GM03348 (cell line): ENCODE measurements at places on chromosomes 7 and 10.

DNA sequence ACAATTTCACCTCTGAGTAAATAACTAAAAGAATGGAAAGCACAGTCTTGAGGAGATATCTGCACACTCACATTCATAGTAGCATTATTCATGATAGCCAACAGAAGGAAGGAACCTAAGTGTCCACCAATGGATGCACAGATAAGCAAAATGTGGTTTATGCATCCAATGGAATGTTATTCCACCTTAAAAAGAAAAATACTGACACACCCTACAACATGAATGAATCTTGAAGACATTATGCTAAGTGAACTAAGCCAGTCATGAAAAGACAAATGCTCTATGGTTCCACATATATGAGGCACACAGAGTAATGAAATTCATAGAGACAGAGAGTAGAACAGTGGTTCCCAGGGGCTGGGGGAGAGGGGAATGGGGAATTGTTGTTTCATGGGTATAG is 6.5 kb upstream of the CCSER2 start:
- DNase-seq = no peak

- peak; percentile 75 for DNase-seq
These were observed 14.7 kb downstream of the CDNF start for GRCh38 chr10:14822879-14823755.

DNA sequence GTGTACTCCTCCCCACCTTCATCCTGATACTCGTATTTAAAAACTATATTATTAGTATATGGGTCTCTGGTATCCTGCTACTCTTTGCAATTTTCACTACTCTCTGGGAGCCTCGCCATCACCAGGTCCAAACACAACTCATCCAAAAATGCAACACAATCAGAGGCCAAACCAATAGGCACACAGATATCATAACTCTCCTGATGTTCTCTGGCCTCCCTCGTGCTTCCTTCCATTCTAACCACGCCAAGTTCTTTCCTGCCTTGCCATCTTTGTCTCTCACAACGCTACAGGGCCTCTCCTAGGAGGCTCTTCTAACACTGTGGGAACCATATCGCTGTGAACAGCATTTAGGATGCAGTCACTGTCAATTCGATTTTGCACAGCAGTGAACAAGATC is 7.3 kb downstream of the RHEB start:
- DNase-seq = no peak

- no peak for DNase-seq
These were observed 109.2 kb downstream of the PPP1R3A start for GRCh38 chr7:113809581-113809980.

GRCh38 chr7:157516911-157517781 is 180.3 kb downstream of the DNAJB6 start:
- no peak for DNase-seq

DNA sequence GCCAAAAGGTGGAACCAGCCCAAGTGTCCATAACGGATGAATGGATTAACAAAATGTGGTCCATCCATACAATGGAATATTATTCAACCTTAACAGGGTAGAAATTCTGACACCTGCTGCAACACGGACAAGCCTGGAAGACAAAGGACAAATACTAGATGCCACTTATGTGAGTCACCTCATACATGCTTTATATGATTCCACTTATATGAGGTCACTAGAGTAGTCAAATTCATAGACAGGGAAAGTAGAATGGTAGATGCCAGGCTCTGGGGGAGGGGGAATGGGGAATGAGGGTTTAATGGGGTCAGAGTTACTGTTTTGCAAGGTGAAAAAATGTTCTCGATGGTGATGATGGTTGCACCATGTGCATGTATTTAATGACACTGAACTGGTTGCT is 34.0 kb upstream of the CYTH3 start:
- DNase-seq = peak; percentile 34

DNA sequence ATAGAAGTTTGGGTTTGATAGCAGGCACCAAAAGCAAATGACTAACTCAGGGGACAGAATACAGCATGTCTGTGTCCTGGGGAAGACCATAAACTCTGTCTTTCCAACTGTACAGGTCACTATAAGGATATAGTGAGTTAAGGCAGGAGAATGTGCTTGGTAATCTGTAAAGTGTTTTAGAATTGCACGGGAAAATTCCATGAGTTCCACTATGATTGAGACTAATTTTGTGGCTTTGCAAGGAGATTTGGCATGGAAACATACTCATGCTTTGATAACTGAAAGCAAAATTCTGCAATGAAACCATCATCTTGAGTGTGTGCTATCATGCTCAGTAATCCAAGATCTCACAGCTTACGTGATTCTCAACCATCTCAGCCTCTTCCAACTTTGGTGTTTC is 152.6 kb downstream of the PKD1L1 start:
- DNase-seq = peak; percentile 79

GRCh38 chr7:103065667-103066066 is 8.9 kb downstream of the FBXL13 start:
- peak; percentile 28 for DNase-seq

- no peak for DNase-seq
These were observed 197.8 kb downstream of the CELF2 start for GRCh38 chr10:11215471-11215870.

DNA sequence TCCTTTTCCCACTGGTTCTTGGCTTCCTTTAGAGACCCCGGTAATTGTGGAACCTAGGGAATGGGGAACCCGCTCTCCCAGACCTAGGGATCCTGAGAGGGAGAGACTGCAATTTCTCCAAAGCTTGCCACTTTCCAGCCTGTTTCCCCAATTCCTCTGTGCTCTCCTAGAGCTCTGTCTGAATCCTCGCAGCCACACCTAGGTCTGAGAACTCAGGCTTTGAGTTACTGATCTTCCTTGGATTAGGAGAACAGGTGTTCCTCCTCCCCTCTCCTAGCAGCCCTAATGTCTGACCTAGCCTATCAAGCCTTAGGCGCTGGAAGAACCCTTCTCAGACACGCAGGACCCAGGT is 20.0 kb downstream of the WNT8B start:
- DNase-seq = no peak

DNA sequence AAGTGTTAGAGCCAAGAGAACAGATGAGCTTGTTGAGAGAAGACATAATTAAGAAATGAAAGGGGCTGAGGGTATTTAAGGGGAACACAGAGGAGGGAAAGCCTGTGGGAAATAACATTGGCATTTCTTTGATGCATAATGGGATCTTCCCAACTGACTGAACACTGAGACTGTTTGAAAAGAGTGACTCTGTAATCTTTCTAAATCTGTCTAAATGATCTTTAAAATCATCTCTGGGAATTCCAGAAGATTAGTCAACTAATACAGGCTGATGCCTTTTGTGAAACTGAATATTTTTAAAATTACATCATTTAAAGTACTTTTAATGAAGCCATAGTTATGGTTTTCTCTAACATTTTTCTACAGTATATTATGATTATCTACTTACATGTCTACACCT is 17.4 kb upstream of the SLC35G1 start:
- peak; percentile 50 for DNase-seq

GRCh38 chr7:38746438-38746837 is 115.3 kb upstream of the AMPH start:
- no peak for DNase-seq

GRCh38 chr7:81811956-81812865 is 42.4 kb upstream of the HGF start:
- no peak for DNase-seq

- DNase-seq = no peak
These were observed 86.2 kb downstream of the ADCY1 start for GRCh38 chr7:45660201-45660900.

- peak; percentile 54 for DNase-seq
These were observed 255.8 kb downstream of the TWIST1 start for GRCh38 chr7:18861514-18862118.

DNA sequence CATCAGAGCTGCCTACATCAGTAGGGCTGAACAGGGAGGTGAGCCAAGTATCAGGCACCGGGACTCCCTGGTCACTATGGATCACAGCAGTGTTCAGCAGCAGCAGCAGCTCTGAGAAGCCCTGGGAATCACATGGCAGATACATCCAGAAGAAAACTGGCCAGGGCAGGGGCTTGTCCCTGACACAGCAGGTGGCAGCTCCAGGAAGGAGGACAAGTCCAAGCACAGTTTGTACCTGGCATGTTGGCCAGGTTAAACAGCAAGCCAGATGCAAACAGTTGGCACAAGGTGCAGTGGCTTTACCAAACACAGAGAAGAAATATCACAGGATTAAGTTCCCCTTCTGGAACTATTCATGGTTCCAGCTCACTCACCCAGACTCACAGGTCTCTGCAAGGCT is 139.4 kb downstream of the KCNMA1 start:
- DNase-seq = no peak

DNA sequence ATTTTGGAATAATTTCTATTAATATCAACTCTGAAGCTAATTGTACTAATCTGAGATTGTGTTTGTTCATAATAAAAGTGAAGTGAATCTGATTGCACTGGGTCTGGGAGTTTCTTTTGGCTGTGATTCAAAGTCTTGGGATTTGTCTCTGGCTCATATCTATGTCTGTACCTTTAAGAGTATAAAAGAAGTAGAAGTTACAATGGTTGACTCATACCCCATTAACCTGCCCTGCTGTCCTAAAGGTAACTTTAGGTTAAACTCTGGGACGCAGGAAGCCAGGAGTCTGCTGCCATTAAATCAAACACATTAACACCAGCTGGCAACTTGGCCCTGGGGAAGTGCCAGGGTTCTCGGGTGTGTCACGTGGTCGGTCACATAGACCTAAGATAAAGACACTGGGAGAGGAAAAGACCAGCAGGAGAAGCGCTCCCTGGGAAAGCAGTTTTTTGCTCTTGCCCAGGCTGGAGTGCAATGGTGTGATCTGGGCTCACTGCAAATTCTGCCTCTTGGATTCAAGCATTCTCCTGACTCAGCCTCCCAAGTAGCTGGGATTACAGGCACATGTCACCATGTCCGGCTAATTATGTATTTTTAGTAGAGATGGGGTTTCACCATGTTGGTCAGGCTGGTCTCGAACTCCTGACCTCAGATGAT is 17.8 kb downstream of the SCD start:
- peak; percentile 21 for DNase-seq

DNA sequence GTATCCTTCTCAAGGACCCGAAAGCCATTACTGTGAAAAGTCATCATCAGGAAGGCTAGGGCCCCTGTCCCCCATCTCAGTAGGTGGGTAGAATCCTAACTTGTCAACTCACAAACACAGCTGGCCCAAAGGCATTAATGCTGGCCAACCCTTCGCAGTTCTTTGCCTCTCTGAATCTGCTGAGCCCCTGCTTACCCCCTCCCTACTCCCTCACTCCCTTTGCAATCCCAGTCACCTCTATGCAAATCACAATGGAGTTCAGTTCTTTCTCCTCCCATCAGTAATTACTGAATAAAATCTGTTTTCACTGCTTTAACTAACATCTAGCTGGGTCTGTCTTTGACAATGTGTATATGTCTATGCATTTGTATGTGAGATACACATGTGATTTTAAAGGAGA is 38.1 kb upstream of the AOAH start:
- no peak for DNase-seq

DNA sequence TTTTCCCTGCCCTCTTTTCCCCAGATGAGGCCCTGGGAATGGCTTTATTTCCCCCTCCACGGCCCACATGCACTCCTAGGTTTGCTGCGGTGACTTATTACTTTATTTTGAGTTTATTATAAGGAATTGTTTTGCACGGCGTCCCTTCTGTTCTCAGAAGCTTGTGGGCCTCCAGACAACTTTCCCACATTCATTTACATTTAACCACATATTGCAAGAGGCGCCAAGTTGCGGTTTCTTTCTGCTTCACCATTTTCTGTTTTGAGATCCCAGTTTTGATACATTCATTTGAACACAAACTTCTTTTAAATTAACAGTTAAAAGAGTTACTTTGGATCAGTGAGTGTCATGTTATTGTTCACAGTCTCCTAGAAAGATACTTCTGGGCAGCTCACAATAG is 532.5 kb upstream of the MGMT start:
- no peak for DNase-seq

DNA sequence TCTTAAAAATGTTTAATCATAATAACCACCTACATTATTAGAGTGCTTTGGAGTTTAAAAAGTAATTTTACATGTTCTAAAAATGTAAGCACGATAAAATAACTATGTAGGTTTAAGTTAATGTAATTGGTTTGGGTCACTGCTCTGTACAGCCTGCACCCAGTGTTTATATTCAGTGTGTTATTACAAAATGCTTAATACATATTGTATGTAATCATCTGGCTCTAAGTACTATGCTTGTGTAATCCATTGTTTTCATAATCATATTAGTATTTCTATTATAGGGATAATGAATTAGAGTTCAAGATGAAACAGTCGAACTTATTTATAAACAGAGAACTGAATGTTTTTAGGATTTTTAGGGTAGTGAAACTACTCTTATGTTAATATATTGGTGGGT is 13.1 kb downstream of the RPA3 start:
- DNase-seq = no peak

DNA sequence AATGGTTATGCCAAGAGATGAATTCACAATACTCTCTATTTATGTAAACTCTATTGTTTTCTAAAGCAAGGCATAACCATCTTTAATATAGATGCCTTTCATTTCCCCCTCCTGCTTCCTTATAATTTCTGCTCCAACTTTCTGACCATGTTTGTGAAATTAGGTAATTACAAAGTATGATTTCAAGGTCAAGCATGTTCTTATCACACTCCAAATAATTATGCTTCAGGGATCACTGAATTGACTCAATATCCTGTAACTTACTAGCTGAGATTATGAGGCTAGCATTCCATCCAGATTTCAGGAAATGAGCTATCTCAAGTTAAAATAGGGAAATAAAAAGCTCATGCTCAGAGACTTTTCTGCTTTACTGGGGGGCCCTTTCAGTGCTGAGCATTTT is 655.9 kb upstream of the IGFBP3 start:
- no peak for DNase-seq

DNA sequence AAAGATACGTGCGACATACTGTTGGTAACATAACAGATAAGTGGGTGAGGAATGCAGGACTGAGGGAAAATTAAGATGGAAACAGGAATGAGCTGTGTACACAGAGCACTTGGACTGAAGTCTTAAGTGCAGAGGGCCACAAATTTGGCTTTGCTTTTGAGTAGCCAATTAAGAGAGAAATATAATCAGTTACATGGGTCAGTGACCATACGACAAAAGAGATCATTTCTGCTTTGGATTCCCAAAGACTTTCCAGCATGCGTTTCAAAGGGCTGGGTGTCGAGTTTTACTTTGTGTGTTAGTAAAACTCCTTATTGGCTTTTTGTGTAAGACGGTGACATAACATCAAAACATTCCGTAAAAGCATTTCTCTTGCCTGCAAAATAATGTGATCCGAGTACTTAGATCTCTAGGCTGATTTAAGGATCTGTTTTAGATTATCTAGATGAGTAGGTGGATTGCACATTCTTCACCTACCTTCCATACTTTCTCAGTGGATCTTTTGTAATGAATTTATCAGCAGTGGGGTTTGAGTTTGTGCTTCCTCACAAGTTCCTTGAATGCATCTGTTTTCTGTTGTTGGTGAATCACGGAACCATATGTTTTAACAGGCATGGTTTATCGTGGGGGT is 7.5 kb downstream of the RABGEF1 start:
- peak; percentile 59 for DNase-seq
